ENCODE measurements at places on chromosomes 3 and 15. TPM values are rescaled to one million over a fixed set of nuclear protein-coding genes. Genes with fewer than 3 reads are reported as not detected.

DNA sequence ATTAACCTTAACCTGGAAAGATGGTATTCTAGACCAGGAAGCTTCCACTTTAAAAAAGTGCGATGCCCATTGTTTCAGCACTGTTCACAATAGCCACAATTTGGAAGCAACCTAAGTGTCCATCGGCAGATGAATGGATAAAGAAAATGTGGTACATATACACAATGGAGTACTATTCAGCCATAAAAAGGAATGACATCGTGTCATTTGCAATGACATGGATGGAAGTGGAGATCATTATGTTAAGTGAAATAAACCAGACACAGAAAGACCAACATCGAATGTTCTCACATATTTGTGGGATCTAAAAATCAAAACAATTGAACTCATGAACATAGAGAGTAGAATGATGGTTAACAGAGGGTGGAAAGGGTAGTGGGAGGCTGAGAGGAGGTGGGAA, 94.2 kb downstream of the NR2F2 start:
- peaks cover 65% of the 10 kb centered on the region for H3K27me3 ChIP-seq
- no peak for DNase-seq
- H3K27ac ChIP-seq, result no peak overlapping the region
- H3K4me3 ChIP-seq, result no peak overlapping the region
- no peaks in the 10 kb centered on the region for H3K36me3 ChIP-seq

DNA sequence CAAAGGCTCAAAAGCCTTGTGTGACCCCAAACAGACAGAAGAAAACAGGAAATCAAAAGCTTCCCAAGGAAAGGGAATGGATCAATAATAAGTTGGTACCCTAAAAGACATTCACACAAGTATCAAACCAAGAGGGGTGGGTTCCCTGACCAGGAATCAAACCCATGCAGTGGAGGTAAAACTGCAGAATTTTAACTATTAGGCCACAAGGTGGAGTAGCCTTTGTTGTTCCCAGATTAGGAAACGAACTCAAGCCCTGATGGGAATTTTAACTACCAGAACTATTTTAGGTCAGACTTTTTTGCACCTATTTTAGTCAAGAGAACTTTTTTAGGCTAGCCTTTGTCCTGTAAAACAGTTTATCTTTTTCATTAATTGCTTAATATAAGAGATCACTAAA, 31.4 kb downstream of the SETMAR start:
- H3K27me3 ChIP-seq, result no peaks in the 10 kb centered on the region
- no peaks in the 10 kb centered on the region for H3K4me1 ChIP-seq
- H3K4me3 ChIP-seq, result no peak overlapping the region
- no peak for DNase-seq
- no peak overlapping the region for H3K27ac ChIP-seq

COPG1 gene
- 163 TPM for polyA plus RNA-seq

GRCh38 chr3:72269475-72269874, 484.5 kb upstream of the PROK2 start:
- H3K4me3 ChIP-seq, result no peak overlapping the region
- H3K36me3 ChIP-seq, result no peaks in the 10 kb centered on the region
- no peaks in the 10 kb centered on the region for H3K27me3 ChIP-seq
- peaks cover 51% of the 10 kb centered on the region for H3K4me1 ChIP-seq
- no peak for DNase-seq
- H3K27ac ChIP-seq, result no peak overlapping the region

GRCh38 chr3:50995085-50995824, 320.5 kb downstream of the DOCK3 start:
- H3K4me1 ChIP-seq, result no peaks in the 10 kb centered on the region
- H3K27ac ChIP-seq, result no peak overlapping the region
- no peak for DNase-seq
- H3K4me3 ChIP-seq, result no peak overlapping the region
- no peaks in the 10 kb centered on the region for H3K36me3 ChIP-seq
- H3K27me3 ChIP-seq, result no peaks in the 10 kb centered on the region

- DNase-seq, result no peak
- H3K4me1 ChIP-seq, result no peaks in the 10 kb centered on the region
- H3K27me3 ChIP-seq, result no peaks in the 10 kb centered on the region
- peak overlapping the region; percentile 24 for H3K27ac ChIP-seq
- no peaks in the 10 kb centered on the region for H3K36me3 ChIP-seq
Observed at GRCh38 chr3:56878074-56878473, 76.3 kb upstream of the ARHGEF3 start.

- no peaks in the 10 kb centered on the region for H3K36me3 ChIP-seq
- H3K27me3 ChIP-seq, result no peaks in the 10 kb centered on the region
- H3K4me1 ChIP-seq, result no peaks in the 10 kb centered on the region
- no peak overlapping the region for H3K4me3 ChIP-seq
- DNase-seq, result no peak
Observed at GRCh38 chr3:169203631-169204550, 459.6 kb downstream of the MECOM start.

P2RY13 gene
- polyA plus RNA-seq, result 1.1 TPM

- DNase-seq, result no peak
- peaks cover 4% of the 10 kb centered on the region for H3K27me3 ChIP-seq
- H3K4me3 ChIP-seq, result no peak overlapping the region
Observed at GRCh38 chr3:121757087-121757811, 7.7 kb upstream of the GOLGB1 start.

DNA sequence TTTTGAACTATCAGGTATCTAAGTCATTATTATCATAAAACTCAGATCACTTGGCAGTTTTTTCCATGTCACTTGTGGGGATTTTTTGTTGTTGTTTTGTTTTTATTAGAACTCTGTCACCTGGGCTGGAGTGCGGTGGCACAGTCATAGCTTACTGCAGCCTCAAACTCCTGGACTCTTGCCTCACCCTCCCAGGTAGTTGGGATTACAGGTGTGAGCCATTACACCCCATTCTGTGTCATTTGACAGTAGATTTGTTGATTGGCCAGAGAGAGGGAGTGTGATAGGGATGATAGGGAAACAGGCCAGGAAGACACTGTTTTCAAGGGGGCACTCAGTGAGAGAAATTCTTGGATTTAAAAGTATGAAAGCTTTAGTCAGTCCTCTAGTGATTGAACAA, 54.7 kb upstream of the SCAANT1 start:
- H3K4me3 ChIP-seq, result no peak overlapping the region
- peaks cover 24% of the 10 kb centered on the region for H3K4me1 ChIP-seq
- peak overlapping the region; percentile 77 for H3K27ac ChIP-seq

DUOXA2 gene
- 0.20 TPM for polyA plus RNA-seq

Measured in left lung (tissue), 14 donors.